Myocyte (in vitro differentiated cells): ENCODE measurements at places on chromosomes 12 and 14. TPM values are rescaled to one million over a fixed set of nuclear protein-coding genes. Genes with fewer than 3 reads are reported as not detected.

The FOXG1 gene
- total RNA-seq, result not detected in 2 replicates

The B4GALNT3 gene
- 0.86 and 2.3 TPM in 2 replicates for total RNA-seq

The DIO2 gene
- total RNA-seq, result 5.0 and 30.7 TPM in 2 replicates

The DTX1 gene
- 0.13 TPM in 1 of 2 replicates, not detected in the other for total RNA-seq
